ENCODE measurements at places on chromosomes 6 and 20. TPM values are rescaled to one million over a fixed set of nuclear protein-coding genes. Genes with fewer than 3 reads are reported as not detected.

STX11 gene
- 3.1 TPM for total RNA-seq

SALL4 gene
- total RNA-seq = under 0.01 TPM

CTSZ gene
- total RNA-seq = 156 TPM

RIPOR3 gene
- total RNA-seq = 13.2 TPM

NFATC2 gene
- total RNA-seq = 0.19 TPM

MUC22 gene
- total RNA-seq = not detected

TRAPPC3L gene
- total RNA-seq = under 0.01 TPM

C6orf132 gene
- 1.2 TPM for total RNA-seq
